ENCODE measurements at places on chromosomes 11 and 22. TPM values are rescaled to one million over a fixed set of nuclear protein-coding genes. Genes with fewer than 3 reads are reported as not detected.
A peak's percentile ranks its signal among the peaks of the same experiment; 100 is the strongest.

- DNase-seq = no peak
Observed at GRCh38 chr11:33383075-33383919, 126.1 kb downstream of the HIPK3 start.

GRCh38 chr11:104858882-104859775 lies 39.1 kb downstream of the CASP12 start:
- peak; percentile 48 for DNase-seq

GRCh38 chr11:118078911-118079411 lies 2.1 kb downstream of the TMPRSS4 start:
- DNase-seq = peak; percentile 75

GRCh38 chr11:95098826-95099225 lies 9.2 kb downstream of the ENDOD1 start:
- no peak for DNase-seq

GRCh38 chr11:359181-359714 lies 10.1 kb upstream of the B4GALNT4 start:
- DNase-seq = no peak

Gene SEC14L2
- 7.0 TPM for polyA plus RNA-seq

GRCh38 chr11:105577641-105578040 lies 32.2 kb upstream of the GRIA4 start:
- no peak for DNase-seq

Gene CARD16
- 0.70 TPM for polyA plus RNA-seq

GRCh38 chr22:26852176-26852575 lies 194.8 kb downstream of the MIAT start:
- DNase-seq = no peak

- no peak for DNase-seq
Observed at GRCh38 chr11:33953289-33953688, 61.4 kb upstream of the LMO2 start.

Gene RFPL2
- 0.73 TPM for polyA plus RNA-seq

DNA sequence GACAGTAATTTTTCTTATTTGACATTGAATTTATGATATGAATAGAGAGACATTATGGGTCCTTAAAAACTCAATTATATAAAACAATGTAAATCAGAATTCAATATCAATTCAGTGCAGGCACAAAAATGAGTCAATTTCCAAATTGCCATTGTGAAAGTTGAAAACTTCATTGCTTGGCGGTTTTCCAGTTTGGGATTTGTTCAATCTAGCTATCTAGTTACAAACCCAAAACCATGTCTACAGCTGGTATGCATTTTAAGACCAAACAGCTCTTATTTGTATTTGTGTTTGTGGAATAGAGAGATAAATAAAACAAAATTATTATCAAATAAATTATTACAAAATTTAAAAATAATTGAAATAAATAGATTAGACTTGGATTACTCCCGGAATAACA lies 1206.6 kb upstream of the RAG2 start:
- no peak for DNase-seq

Measured in left kidney (tissue), 8 donors.